ENCODE measurements at places on chromosomes 11 and 22. TPM values are rescaled to one million over a fixed set of nuclear protein-coding genes. Genes with fewer than 3 reads are reported as not detected.

Gene SELENOH
- 46.4 TPM for total RNA-seq

Gene FAT3
- 56.7 TPM for total RNA-seq

Gene RFPL3
- not detected for total RNA-seq

Gene DKK3
- 173 TPM for total RNA-seq

Gene SAC3D1
- 3.0 TPM for total RNA-seq

Gene P2RX6
- 0.74 TPM for total RNA-seq

Gene USP47
- 170 TPM for total RNA-seq

Gene P2RY2
- 2.3 TPM for total RNA-seq

DNA sequence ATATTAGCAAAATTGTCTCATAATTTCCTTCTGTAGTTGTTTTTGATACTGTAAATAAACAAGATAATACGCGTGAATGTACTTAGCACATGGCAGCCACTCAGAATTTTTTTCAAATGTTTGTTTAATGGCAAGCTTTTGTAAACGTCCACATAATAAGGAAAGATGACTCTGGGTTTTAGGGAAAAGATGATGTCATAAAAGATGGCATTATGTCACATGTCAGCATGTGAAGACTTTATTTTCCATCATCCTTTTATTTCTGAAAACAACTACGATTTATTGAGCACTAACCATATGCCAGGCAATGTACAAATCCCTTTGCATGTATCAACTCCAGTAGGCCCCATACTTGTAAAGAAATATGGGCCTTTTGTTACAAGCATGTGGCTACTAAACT, 139.9 kb downstream of the C11orf91 start:
- no peak for DNase-seq

- no peak for DNase-seq
Observed at GRCh38 chr11:127252321-127252720, 251.8 kb upstream of the KIRREL3 start.

DNA sequence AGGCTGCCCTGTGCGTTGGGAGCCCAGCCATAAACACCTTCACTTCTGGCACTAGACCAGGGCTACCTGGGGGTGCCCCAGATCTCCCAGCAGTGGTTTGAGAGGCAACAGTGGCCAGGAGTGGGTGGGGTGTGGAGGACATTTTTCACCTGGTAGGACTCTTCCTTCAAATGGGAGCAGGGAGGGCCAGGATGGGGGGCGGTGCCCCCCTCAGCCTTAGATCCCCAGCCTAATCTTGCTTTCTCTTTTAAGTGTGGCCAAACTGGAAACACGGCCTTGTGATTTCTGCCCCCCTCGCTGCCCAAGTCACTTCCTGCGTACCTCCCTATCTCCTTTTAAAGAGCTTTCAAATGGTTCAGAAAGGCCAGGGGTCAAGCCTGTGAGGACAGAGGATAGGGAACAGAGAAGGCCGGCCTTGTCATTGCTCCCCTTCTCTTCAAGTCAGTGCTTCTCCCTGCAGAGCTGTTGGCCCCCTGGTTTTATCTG, 800 bp downstream of the KCNJ5 start:
- DNase-seq, result no peak

DNA sequence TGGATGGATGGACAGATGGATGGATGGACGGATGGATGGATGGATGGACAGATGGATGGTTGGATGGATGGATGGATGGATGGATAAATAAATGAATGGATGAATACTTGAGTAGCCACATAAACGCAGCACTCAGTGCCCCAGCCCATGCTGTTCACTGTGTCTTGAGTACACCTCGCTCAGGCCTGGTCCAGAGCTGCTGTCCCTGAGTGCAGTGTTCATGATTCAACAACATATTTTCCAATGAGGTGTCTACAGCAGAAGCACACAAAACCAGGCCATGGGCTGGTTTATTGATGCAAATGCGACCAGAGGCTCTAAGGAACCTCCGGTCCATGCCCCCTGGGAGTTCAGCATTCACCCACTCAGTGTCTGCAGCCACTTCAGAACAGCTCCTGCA, 584.3 kb downstream of the BRD1 start:
- DNase-seq, result no peak

DNA sequence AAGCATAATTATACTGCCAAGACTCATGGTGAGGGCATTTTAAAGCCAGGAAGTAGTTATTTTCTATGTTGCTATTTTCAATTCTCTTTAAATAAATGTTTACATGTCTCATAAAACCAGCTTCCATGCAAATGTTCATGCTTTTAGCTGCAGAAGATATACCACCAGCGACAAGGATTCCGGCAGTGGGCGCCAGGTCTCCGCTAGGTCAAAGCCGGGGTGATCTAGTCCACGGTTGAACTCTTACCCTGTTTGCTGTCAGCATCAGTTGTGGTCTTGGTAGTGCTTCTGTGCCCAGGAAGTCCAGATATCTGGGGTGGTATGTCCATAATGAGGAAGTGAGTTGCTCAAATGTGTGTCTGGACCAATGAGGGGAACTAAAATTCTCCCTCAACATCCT, 265.7 kb downstream of the BRD1 start:
- no peak for DNase-seq

DNA sequence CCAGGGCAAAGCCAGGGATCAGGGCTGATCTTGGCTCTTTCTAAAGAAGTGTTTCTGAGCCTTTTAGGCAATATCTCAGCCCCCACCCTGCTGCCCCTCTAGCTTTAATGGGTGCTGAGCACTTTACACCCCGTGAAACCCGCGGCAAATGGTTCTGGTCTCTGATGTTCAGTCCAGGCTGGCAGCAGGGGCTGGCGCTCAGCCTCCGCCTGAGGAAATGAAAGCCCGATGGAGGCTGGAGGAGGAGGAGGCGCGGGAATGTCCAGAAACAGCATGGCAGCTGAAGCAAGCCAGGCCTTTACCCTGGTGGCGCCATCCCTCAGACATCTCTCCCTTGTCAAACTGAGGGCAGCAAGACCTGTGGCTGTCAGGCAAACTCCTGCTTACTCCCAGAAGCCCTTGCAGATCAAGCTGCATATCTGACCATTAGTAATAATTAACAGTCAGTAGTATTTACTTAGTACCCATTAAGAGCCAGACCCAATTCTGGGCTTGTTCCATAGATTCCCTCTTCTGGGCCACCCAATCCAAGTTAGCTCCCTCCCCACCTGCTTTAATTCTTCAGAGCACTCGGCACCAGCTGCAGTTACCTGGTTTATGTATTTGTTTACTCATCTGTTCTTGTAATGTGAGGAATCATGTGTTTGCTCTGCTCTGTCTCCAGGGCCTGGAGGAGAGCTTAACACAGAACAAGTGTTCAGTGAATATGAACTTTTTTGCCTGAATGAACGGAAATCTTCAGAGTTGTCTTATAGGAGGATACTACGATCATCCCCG, 15.0 kb upstream of the ALX4 start:
- DNase-seq, result no peak

GRCh38 chr11:118430956-118431355, 5.3 kb upstream of the KMT2A start:
- no peak for DNase-seq

DNA sequence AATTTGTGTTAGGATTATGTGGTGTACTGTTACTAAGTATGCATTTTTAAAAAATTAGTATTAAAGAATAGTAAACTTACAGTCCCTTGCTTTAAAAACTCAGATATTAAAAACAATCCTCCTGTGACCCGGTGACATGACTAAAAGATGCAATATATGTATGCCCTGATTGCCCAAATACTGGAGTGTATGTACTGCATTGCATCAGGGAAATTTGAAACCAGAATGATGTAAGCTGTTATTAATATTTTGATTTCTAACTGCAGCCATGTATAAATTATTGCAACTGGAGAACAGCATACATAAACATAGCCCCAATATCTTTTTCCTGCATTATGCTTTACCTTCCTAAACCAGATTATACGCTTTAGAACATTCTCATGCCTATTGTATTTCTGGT, 3.7 kb upstream of the HSPA8 start:
- no peak for DNase-seq

- DNase-seq, result no peak
Observed at GRCh38 chr11:57639321-57640067, 10.2 kb downstream of the YPEL4 start.

Measured in urinary bladder (tissue), 4 donors.